ENCODE measurements at places on chromosomes 6 and 20.

GRCh38 chr6:125781314-125781868, 9.4 kb upstream of the NCOA7 start:
- DNase-seq, result no peak

DNA sequence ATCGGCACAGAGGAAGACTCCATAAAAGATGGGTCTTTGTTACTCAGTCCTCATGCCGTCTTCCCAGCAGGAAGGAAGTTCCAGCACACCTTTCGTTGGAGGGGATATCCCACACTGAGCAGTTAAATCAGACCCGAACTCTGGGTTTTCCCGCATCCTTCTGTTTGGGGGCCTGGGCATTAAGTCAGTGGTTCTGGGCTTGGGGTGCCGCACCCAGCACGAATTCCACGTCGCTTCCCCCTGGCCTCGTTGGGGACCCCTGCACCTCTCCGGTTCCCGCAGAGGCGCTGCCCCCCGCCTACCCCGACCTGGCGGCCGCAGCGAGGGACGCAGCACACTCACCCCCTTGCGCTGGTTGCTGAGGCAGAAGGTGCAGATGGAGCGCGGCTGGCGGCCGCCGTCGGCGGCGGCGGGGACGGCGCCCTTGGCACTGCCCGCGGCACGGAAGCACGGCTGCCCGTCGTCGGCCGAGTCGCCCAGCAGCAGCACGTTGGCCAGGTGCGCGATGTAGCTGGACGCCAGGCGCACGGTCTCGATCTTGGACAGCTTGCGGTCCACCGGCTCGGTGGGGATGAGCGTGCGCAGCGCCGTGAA, 641 bp downstream of the TCF15 start:
- no peak for DNase-seq

GRCh38 chr20:48784273-48784641, 43.5 kb downstream of the PREX1 start:
- no peak for DNase-seq

DNA sequence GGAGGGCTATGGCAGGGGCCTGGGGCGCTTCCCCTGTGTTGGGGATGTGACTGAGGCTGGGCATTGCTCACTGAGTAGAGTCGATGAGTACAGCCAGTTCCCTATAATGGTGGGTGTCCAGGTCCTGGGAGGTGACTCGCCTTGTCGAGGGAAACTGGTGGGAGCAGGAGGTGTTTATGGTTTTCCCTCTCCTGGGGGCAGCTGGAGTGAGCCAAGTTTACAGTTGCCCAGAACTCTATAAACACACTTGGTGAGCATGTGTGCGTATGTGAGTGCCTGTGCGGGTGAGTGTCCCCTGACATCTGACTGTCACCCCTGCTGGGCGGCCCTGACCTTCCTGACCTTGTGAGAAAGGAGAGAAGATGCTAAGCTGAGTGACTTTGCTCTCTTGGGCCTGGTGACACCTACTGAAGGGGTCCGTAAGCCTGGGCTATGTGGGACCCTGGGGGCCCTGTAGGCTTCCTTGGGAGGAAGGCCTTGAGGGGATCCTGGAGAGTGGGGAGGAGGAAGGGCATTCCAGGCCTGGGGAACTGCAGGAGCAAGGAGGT, 65.9 kb downstream of the VEGFA start:
- DNase-seq, result no peak

- no peak for DNase-seq
Observed at GRCh38 chr6:138988469-138988834, 399 bp upstream of the REPS1 start.

DNA sequence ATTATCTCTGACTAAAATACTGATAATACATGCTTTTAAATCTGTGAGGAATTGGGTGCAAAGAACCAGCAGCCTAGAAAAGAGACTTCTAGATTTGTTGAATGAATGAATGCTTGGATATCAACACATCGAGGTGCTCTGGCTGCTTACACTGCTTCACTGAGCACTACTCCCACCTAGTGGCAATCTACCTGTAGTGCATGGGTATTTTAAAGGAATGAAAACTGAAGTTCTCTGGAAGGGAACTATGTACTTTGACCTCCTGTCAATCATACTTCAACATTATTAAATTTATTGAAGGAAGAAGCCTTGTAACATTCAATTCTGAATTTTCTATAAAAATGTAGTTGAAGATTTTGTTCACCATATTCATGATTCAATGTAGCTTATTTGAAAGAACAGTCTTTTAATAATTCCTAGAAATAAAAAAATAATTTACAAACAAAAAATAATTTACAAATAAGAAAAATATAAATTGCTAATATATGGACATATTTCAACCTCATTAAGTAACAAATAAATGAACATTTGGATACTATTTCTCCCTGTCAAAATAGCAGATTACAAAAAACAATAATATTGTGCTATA, 111.2 kb upstream of the MMS22L start:
- DNase-seq, result peak; percentile 64

GRCh38 chr20:58224097-58224496, 4.4 kb downstream of the ANKRD60 start:
- no peak for DNase-seq

DNA sequence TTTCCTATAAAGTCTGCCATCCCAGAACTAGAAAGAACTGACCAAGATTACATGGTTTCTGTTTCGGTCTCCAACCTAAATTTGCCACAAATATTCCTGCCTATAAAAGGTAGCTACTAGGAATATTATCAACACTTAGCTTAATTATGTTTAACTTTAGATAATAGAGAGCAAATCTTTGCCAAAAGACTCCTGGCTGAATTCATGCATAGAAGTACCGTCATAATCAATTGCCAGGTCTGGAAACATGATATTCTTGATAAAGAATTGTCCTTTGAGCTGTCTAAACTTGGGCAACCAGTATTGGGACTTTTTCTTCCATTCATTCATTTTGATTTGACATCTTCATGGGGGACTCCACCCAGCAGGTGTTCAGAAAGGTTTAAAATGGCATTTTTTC, 22.4 kb downstream of the CALHM6 start:
- no peak for DNase-seq

- DNase-seq, result no peak
Observed at GRCh38 chr20:3702611-3703391, 9.6 kb downstream of the SIGLEC1 start.

GRCh38 chr6:128252341-128253176, 267.8 kb downstream of the PTPRK start:
- DNase-seq, result no peak

DNA sequence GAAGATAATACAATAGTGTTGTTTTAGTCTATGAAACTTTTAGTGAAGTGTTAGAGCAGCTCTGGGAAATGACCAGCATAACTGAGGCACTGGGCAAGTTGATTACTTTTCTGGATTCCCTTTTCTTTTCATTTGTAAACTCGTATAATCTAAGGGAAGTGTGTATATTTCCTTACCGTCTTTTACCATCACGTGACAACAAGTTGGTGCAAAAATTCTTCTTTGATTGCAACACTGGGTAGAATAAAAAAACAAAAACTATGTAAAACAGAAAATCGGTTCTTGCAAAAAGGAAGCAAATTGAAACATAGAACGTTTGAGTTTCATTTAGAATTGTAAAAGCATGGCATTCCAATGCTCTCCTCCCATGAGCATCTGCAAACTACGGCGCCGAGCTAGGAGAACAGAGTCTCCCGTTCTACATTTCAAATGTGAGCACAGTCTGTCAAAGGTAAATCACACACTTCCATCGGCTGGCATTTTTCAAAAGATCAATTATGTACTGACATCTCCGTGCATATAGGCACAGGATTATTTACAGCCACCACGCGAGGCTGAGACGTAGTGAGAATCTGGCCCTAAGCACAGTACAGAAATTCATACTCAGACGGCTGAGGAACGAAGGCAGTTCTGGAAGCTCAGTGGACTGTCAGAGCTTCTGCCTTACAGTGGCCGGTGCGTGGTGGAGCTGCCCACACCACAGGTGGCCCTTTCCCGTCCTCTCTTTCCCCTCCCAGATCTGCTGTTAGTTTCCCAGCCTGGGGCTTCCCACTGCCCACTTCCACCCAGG, 314.0 kb downstream of the BMP7 start:
- no peak for DNase-seq

DNA sequence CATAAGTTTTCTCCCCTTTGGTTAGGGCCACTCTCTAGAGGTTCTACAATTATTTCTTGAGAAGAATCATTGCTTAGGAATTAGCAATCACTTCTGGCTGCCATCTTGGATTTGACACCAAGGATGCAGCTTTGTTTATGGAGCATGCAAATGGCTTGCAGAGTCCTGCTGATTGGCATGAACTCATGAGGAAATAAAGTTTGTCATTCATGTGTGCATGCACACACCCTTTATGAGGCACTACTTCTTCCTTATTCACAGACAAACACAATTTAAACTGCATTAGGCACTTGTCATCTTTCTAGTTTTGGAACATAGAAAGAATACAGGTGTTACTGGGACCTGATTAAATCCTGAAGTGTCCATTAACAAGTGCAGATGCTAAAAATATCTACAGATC, 42.5 kb upstream of the HIVEP2 start:
- DNase-seq, result no peak

GRCh38 chr6:5178806-5179205, 81.9 kb downstream of the LYRM4 start:
- DNase-seq, result no peak

GRCh38 chr20:43955062-43955749, 40.6 kb downstream of the TOX2 start:
- DNase-seq, result peak; percentile 90

- DNase-seq, result peak; percentile 46
Observed at GRCh38 chr6:15260099-15260821, 14.4 kb downstream of the JARID2 start.

- no peak for DNase-seq
Observed at GRCh38 chr20:61113731-61114130, 138.3 kb upstream of the CDH4 start.

- DNase-seq, result no peak
Observed at GRCh38 chr20:14744723-14745122, 407.3 kb upstream of the FLRT3 start.

DNA sequence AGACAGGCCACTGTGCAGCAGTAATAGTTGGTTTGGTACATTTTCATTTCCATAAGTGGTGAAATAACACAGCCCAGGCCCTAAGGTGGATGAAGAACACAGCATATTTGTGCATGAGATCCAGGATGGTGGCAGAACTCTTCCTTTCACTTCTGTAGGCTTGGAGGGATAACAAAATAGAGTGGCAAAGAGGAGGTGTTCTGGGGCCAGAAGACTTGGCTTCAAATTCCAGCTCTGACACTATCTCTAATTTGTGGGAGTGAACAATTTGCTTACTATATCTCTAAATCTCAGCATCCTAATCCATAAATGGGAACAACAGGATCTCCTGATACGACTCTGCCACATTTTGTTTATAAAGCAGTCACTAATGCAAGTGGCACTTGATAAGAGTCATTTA, 111.7 kb upstream of the FAM184A start:
- DNase-seq, result no peak

DNA sequence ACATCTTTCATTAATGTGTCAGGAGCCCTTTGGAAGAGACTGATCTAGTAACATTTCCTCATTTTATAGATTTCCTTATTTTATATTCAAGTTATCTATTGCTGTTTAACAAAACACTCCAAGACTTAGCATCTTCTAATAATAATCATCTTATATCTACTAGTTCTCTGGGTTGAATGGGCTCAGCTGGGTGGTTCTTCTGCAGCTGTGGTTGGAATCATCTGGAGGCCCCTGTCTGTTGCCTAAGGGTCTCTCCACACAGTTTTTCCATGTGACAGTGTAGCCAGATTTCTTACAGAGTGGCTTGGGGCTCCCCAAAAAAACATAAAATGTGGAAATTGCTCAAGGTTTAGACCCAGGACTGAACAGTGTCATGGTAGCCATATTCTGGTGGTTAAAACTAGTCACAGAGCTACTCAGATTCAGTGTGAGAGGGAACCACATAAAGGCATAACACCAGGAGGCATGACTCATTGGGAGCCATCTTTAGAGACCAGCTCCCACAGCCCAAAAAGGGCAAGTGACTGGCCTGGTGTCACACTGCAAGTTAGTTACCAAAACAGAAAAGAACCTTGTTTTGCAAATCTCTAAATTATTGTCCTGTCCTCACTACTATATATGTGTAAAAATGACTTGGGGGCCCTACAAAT, 11.5 kb downstream of the SLC2A10 start:
- no peak for DNase-seq

- no peak for DNase-seq
Observed at GRCh38 chr6:111069382-111070104, 17.8 kb upstream of the SLC16A10 start.

DNA sequence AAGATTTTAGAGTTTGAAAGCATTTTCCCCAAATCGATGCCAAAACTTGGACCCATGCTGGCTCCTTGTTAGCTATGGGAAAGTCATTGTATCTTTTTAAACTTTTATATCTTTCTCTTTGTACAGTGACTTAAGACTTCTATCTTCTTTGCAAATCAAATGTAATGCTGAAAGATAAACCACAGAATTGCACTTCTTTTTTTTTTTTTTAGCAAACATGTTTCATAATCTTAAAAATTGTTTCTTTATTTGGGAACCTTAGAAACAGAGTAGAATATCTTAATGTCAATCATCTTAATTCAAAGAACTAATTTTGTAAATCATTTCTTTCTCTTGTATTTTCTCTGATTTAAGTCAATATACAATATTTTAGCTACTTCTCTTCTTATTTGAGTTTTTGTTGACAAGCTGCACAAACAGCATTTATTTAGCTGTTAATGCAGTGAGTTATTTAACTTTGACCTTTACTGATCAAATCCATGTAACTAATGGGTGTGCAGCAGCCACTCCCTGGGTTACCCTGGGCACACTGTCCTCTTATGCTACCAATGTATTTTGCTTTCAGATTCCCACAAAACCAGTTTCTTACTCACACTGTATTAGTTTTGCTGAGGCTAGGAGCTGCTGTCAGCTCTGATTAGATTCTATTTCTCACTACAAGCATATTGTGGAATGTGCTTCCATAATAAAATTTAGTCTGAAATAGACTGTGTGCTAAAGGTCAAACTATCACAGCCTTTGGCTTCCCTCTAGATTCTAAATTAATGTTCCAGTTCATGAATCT, 279.6 kb downstream of the ADGB start:
- DNase-seq, result no peak

DNA sequence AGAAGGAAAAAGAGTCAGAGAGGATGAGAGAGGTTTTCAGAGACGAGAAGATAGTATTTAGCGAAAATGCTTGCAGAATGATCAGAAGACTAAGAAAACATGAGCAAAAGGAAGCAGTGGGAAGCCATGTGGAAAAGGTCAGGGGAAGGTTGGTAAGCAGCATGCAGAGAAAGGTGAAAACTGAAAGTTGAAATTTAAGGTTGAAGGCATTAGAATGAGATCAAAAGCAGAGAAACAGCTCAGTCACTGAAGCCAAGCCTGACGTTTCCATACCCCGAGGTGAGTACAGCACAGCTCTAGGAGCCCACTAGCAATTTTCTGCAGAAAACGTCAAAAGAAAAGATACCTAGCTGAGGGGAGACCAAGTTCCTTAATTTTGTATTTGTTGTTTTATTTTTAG, 19.1 kb upstream of the TFB1M start:
- DNase-seq, result no peak
